ENCODE measurements at places on chromosomes 16 and 17. TPM values are rescaled to one million over a fixed set of nuclear protein-coding genes. Genes with fewer than 3 reads are reported as not detected.

The CLTC gene
- 314 TPM for total RNA-seq

The C17orf113 gene
- 0.15 TPM for total RNA-seq

The CPHXL gene
- not detected for total RNA-seq

The MARVELD3 gene
- total RNA-seq, result not detected

The CD300E gene
- not detected for total RNA-seq

The KCNG4 gene
- not detected for total RNA-seq

The PPL gene
- total RNA-seq, result 0.68 TPM

The MPRIP gene
- total RNA-seq, result 71.6 TPM

The SPATA22 gene
- not detected for total RNA-seq

The OR4D1 gene
- not detected for total RNA-seq

The TP53TG3D gene
- 0.12 TPM for total RNA-seq

The RAC3 gene
- total RNA-seq, result 6.3 TPM

The CDYL2 gene
- 3.2 TPM for total RNA-seq

The DOC2B gene
- total RNA-seq, result not detected

The DPEP2 gene
- total RNA-seq, result not detected

The CCDC200 gene
- total RNA-seq, result not detected

The TBC1D26 gene
- under 0.01 TPM for total RNA-seq

The GRAP gene
- 0.08 TPM for total RNA-seq

The FOXL1 gene
- total RNA-seq, result 1.1 TPM

The SLC5A11 gene
- not detected for total RNA-seq

The GPR142 gene
- total RNA-seq, result not detected

The HS3ST2 gene
- not detected for total RNA-seq

The PTGES3L gene
- not detected for total RNA-seq

The MILR1 gene
- total RNA-seq, result 6.2 TPM
